ENCODE measurements at places on chromosomes 16 and 17.

GRCh38 chr16:67054901-67055300 lies 26.0 kb downstream of the CBFB start:
- no peak for DNase-seq

GRCh38 chr17:7915179-7915610 lies 894 bp downstream of the RNF227 start:
- DNase-seq = no peak

DNA sequence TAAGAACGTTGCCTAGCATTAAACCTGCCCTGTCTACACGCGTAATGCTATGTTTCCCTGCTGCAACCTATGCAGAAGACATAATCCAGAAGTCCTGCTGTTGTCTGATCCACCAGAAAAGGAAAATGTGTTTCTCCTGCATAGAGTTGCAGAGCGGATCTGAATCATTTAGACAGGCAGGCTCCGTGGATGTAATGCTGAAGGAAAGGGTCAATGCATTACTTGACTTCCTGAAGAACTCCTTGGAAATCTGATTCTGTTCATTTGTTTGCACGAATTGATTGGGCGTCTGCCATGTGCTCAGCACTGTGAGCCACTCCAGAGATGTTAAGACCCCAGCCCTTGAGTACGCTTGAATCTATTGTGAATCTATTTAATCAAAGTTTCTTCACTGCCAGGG lies 83.4 kb downstream of the FOXL1 start:
- DNase-seq = no peak

GRCh38 chr17:73974536-73974935 lies 228.9 kb upstream of the RPL38 start:
- no peak for DNase-seq

Measured in hematopoietic multipotent progenitor cell (in vitro differentiated cells).